Activated CD8-positive, alpha-beta memory T cell treated with anti-CD3 and anti-CD28 coated beads, Interleukin-2, amount 50 U/mL, for 48 hours (primary cell): ENCODE measurements at places on chromosomes 4 and X.

DNA sequence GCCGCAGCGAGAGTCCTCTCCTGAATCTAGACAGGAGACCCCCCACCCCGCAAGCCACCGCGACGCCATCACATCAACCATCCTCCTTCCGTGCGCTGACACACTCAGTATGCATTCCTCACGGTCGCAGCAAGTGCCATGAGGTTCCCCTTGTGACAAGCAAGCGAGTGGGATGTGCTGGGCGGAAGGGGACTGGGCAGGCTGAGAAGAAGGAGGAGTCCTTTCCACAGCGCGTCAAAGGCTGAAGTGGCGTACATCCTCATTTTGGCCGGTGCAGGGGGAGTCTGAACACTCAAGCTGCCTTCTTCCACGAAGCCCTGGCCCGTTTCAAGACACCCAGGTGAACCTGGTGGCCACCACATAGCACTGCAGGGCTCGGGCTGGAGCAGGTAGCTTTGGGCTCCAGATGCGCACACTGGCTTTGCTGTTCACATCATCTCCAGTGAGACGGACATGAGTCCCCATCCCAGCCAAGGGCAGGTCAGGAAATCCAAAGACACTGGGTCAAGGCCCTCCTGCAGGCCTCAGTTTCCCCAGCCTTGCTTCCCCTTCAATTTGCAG lies 30.4 kb downstream of the CCNQ start:
- DNase-seq, result no peak

DNA sequence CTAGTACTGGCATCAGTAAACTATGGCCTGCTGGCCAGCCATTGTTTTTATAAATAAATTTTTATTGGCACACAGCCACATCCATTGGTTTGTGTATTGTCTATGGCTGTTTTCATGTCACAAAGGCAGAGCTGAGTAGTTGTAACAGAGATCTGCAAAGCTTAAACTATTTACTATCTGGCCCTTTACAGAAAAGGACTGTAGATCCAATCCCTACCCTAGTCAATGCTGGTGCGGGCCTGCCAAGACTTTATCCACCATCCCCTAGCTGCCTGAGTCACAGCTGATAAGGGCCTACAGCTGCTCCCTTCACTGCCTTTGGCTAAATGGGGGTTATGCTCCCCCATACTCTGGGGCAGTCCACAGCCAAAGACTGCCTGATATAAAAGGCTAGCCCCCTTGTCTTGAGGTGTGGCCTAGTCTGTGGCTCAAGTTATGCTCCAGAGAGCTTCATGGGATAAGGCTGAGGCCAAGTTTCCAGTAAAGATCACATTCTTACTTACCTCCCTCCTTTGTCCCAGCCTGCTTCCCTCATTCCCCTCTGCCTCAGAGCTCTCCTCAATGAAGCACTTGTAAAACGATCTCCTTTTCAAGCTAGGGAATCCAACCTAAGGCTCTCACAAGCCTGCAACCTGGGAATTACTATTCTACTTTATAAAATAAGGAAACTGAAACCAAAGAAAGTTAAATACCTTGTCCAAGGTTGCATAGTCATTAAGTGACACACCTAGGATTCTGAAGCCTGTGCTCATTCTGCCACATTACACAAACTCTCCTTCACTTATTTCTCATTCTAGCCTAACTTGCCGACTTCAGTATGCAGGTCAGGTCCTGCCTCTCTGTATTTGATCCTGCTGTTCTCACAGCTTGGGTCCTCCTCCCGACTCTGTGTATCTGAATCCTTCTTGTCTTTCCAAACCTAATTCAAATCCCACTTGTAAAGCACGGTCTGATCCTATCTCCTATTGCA lies 20.7 kb downstream of the ACE2 start:
- DNase-seq, result no peak

GRCh38 chr4:142350871-142351270 lies 495.2 kb downstream of the INPP4B start:
- DNase-seq, result no peak

- DNase-seq, result no peak
Observed at GRCh38 chrX:67545893-67546495, 2.2 kb downstream of the AR start.
